T-cell (primary cell): ENCODE measurements at places on chromosomes 5 and 9. TPM values are rescaled to one million over a fixed set of nuclear protein-coding genes. Genes with fewer than 3 reads are reported as not detected.

Gene SPINK13
- not detected for total RNA-seq

Gene DDX4
- total RNA-seq: not detected

DNA sequence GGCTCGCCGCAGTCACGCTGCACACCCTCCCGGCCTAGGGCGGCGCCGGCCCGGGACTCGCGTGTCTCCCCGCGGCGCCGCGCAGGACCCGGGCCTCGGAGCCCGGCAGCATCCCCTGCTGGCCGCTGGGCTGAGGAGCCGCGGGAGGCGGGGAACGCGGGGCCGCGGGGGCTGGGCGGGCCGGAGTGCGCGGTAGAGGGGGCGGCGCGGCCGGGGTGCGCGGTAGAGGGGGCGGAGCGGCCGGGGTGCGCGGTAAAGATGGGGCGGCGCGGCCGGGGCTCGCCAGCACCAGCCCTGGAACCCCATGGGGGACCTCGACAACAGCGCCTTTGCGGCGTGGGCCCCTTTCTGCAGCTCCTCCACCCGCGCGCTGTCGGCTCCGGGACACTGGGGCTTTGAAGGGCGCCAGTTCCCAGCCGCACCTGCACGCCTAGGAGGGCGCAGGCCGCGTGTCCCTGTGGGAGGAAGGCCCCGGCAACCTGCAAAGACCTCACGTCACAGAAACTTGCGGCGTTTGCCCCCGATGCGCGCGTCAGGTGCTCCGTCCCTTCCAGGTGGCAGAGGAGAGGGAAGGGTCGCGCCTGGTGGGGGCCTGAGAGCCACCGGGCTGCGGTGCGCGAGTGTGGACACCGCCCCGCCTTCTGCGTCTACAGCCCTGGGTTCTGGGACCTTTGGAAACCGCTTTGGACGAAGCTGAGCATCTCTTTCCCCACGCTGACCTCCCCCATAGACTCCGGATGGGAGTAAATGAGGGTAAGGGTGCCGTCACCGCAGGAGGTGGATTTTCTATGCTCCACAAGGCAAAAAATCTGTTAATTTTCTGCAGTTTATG is 49.6 kb downstream of the NSUN2 start:
- no peak for DNase-seq

GRCh38 chr5:54567996-54568395 is 50.4 kb downstream of the SNX18 start:
- DNase-seq: no peak

DNA sequence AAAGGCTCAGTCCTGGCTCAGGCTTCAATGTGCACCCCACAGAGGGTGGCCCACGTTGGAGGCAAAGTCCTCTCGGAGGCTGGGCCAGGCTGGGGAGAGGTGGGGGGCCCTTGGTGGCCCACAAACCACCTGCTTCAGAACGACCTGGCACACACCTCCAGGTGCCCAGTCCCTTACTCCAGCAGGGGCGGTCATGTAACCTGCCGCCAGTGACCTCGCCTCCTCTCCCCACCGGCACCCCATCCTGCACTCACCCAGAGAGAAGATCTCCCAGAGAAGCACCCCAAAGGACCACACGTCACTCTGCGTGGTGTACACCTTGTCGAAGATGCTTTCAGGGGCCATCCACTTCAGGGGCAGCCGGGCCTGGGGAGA is 22.5 kb upstream of the SCGB3A1 start:
- no peak for DNase-seq
